Activated gamma-delta T cell treated with Interleukin-2 at 50 U/mL for 16 hours (primary cell): ENCODE measurements at places on chromosomes 1 and 21.

- no peak for DNase-seq
These were observed 7.1 kb upstream of the ZNF669 start for GRCh38 chr1:247111259-247111699.

DNA sequence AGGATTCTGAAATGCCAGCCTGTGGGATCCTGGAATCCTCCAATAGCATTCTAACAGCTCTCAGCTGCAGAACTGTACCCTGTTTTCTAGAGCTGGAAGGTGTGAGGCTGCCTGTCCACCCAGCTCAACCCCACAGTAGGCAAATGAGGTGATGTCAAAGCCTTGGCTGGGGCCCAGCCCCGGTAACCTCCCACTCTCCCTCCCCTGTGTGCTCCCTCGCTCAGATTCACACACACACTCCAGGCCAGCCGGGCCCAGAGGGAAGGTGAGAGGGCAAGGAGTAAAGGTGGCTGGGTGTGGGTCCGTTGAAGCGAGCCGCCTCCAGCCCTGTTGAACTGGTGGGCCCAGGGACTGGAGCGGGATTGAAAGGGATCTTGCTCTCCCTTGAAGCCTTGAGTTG is at the start of gene BSND:
TSS of gene BSND (plus strand) at position 257 of the 400 bp plus-strand sequence. CDS start 254 bp downstream, outside the sequence.
- DNase-seq = no peak

GRCh38 chr21:39502631-39503030 is 50.9 kb downstream of the SH3BGR start:
- no peak for DNase-seq

DNA sequence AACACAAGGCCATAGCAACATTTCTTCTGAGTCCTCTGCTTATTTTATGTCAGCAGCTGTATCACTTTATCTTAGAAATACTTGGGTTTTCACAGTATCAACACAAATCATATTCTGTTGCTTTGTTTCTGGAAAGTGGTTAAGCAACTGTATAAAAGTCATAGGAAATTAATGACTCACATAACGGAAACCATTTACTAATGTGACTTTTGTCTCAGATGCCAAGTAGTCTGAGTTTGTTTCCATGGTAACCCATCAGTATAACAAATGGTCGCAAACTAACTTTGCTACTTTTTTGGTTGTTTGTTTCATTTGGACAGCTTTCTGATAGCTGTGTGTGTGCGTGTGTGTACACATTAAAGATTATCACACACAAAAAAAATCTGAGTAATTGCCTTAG is 31.1 kb downstream of the EEIG2 start:
- DNase-seq = no peak

DNA sequence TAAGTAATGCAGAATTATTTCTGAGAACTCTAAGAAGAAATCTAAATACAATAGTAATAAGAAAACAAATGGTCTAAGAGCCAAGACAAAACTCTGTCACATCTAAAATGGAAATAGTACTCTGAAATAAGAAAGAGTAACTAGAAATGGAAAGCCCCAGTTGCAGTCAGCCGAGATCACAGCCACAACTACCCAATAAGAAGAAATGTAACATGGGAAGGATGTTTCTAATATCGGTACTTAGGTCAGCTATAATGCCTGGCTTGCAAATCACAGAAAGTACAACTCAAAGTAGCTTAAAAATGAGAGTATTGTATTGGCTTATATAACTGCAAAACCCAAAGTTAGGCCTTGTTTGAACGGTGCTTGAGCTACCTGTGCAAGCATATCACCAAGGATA is 58.6 kb upstream of the USP25 start:
- DNase-seq = no peak

- DNase-seq = no peak
These were observed 28.4 kb downstream of the COA6 start for GRCh38 chr1:234401658-234402057.

- no peak for DNase-seq
These were observed 320.1 kb downstream of the TGFB2 start for GRCh38 chr1:218665221-218665620.

- DNase-seq = no peak
These were observed 7.5 kb upstream of the EVI5 start for GRCh38 chr1:92792340-92792782.

DNA sequence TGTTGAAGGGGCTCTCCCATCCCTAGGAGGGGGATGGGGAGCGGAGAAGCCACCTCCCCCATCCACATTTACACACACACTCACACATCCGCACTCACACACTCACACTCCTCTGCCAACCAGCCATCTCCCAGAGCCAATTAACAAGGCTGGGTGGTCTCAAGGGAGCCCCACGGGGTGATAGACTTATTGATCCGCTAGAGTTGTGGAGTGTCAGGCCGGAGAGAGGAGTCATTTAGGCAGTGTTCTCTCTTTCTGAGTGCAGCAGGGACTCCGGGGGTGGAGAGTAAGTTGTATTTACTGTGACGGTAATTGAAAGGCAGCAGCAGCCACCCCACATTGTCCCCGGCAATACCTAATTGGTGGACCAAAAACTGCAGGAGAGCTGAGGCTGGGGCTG is 61.6 kb downstream of the KLHDC7A start:
- DNase-seq = no peak

GRCh38 chr1:184745929-184746638 is 8.6 kb downstream of the EDEM3 start:
- DNase-seq = no peak

- no peak for DNase-seq
These were observed 93.9 kb upstream of the TSPAN2 start for GRCh38 chr1:115183158-115183557.

DNA sequence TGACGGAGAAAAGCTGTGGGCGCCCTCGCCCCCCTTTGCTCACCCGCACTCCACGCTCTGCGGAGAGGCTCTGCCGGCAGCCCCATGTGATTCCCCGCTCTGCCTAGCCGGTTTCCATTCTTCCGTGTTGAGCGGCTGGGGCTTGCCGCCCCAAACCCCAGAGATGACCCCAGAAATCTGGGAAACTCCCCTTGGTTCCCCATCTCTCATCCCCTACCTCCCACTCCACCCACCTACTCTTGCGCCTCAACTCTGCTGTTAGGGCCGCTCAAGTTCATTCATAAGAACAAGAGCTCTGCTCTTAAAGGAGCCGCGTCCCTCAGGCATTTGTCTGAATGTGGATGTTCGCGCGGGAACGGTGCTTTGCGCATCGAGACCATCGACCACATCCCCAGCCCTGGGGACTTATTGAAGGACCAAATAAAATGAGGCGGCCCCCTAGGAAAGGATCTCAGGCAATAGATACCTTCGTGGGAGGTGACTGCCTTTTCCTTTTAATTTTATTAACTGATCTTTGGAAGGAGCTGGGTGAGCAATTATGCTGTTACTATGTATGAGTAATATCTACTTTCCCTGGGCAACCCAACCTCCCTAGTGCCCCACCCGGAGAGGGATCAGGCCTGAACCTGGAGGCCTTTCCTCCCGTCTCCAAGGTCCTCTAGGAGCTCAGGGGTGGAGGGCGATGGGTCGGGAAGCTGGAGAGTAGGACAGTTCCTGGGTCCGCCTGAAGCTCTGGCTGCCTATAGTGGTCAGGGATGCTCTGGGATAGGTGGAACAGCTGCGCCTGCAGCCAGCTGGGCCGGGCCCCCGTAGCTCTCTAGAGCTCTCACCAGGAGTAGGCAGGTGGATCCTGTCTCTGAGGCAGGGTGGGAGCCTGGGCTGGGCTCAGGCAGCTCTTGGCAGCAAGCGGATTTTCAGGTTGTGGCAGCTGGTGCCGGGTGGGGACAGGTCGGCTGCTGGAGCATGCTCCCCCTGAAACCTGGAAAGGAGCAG is 898 bp downstream of the MFSD2A start:
- DNase-seq = peak; percentile 11

- DNase-seq = no peak
These were observed 34.4 kb downstream of the PSEN2 start for GRCh38 chr1:226904772-226905171.

- peak; percentile 62 for DNase-seq
These were observed 2.9 kb downstream of the LMO4 start for GRCh38 chr1:87331365-87332241.

- DNase-seq = no peak
These were observed 255.1 kb upstream of the CSF3R start for GRCh38 chr1:36737767-36738166.

DNA sequence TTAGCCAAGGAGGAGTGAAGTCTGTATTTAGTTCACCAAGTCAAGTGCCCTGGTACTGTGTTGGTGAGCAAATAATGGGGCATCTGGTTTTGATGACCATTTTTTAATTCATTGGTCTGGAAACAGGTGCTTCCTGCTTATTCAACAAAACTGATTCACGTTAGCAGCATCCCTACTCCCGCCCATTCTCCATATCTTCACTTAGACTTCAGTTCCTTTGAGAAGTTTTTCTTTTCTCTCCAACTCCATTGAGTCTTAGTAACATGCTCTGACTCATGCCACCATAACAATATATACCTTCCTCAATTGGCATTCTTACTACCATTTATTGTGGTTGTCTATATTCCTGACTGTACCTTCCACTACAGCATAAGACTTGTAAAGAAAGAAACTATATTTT is 468.9 kb downstream of the DPYD start:
- no peak for DNase-seq

GRCh38 chr1:61013189-61013945 is 69.0 kb upstream of the NFIA start:
- DNase-seq = no peak

DNA sequence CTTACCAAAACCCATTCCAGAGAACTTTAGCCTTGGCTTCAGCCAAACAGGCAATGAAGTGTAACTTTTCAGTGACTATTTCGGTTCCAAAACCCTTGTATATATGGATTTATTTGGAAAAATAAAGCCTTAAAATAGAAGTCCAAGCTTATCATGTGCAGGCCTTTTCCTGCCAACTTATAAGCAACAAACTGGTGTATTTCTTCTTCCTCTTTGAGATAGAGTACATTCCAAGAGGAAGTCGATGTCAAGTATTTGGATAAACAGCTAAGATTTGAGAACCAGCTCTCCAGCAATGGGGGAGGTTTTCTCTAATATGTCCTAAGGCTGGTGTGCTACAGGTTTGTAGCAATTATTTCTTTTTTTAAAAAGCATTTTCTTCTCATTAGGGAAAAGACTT is 407.8 kb downstream of the DUSP10 start:
- DNase-seq = no peak

GRCh38 chr1:111474106-111474505 is 322 bp downstream of the C1orf162 start:
- no peak for DNase-seq

- no peak for DNase-seq
These were observed 8.4 kb downstream of the RPS6KA1 start for GRCh38 chr1:26537951-26538352.

DNA sequence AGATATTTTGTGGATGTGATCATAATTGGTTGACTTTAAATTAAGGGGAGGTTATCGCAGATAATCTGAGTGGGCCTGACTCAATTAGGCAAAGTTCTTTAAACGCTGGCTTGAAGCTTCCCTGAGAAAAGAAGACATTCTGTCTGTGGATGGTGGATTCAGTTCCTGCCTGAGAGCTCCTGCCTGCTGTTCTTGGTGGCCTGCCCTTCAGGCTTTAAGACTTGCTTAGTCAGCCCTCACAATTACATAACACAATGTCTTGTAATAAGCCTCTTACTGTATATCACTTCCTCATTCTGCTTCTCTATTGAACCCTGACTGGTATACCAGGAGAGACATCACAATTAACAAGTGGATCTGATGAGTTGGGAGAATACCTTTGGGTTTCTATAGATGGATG is 50.2 kb downstream of the KCNJ6 start:
- no peak for DNase-seq

DNA sequence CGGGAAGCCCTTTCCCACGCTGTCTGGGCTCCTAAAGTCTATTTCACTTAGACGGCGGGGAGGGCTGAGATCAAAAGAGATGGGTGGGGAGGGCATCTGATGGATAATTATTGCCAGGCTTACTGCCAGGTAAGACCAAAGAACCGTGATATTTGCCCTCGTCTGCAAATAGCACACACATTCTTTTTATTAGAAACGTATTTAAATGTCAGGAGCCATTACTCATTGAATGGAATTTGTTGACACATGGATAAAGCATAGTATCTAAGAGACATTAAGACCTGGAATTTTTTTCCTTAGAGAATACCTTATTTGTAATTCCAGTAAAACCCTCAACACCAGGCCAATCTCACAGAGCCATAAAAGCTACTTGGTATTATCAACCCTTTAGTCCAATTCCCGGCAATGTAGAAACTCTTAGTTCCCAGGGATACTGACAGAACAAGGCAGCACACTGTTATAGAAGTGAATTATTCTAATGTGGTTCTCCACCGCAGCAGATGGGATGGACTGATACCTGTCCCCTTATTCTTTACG is 10.6 kb downstream of the URB1 start:
- DNase-seq = no peak

GRCh38 chr1:182611326-182611725 is 7.1 kb upstream of the RGS16 start:
- DNase-seq = no peak

DNA sequence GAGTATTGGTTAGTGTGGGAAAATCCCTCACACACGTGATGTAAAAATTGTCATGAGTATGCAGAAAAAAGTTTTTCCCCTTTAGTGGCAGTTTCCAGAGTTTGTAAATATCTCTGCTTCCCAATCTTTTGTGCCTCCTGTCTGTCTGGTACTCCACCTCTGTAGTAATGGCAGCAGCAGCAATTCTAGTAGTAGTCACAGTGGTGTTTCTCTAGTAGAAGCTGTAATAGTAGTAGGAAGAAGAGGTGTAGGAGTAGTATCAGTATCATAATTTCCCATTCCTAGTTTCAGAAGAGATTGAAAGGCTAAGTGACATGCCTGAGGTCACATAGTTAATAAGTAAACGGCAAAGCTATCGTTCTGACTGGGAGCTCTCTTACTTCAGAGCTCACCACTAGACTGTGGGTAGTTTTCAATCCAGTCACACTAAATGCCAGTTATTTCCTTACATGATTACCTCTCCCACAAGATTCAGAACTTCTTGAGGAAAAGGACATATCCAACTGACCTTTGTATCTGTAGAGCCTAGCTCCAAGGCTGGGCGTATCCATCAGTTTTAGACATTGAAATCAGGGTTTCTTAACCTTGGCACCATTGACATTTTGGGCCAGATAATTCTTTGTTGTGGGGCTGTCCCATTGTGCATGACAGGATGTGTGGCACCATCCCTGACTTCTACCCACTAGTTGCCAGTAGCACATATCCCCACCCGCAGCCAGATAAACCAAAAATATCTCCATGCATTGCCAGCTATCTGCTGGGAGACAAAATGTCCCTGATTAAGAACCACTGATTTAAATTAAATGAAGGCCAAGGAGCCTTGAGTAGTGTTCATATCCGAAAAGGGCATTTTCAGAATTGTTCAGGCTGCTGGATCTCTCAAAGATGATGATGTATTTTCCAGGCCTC is 135.9 kb downstream of the FGGY start:
- no peak for DNase-seq
